ENCODE measurements at places on chromosomes 13 and 19.

- DNase-seq = peak; percentile 80
These were observed 4.4 kb upstream of the LTBP4 start for GRCh38 chr19:40596608-40597328.

DNA sequence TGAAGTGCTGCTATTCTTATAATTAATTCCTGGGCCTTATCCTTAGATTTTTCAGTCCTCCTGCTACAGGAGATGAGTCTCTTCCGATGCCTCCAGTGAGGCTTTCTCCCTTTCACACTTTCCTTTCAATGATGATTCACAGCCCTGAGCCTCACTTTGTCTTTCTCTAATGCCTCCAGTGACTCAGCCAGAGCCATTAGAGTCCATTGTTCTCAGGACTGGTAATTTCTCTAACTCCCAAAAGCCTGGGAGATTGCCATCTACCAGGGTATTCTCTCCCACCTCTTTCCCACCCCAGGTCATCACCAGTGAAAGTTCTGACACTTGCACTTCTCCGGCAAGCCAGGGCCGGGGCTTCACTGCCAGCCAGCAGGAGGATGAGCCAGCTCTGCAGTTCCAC is 49.6 kb upstream of the ARGLU1 start:
- DNase-seq = no peak

- DNase-seq = no peak
These were observed 540.4 kb downstream of the DIAPH3 start for GRCh38 chr13:59623206-59623915.

DNA sequence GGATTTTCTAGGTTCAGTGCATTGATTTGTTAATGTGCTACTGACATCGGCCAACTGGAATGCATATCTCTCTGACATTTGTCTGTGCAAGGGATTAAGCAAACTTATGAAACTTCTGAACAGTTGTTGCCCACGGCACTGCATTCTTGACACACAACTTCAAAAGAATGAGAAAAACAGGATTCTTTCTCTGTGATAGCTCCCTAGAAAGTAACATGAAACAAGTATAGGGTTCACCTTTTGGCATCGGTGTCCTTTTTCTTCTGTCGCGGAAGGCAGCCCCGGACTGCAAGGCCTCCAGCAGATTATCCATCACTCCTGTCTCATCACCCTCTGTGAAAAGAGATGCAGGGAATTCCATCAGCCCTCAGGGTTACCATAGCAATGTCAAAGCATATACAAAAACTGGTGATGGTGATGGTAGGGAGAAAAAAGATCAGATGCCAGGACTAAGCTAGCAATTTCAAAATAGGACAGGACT is 389.2 kb downstream of the DIAPH3 start:
- DNase-seq = peak; percentile 56

GRCh38 chr13:45417790-45418534 is at the start of gene SLC25A30:
Gene SLC25A30 (minus strand): TSS chr13:45418373. CDS start chr13:45411425, 6,948 bp downstream.
- peak; percentile 93 for DNase-seq

DNA sequence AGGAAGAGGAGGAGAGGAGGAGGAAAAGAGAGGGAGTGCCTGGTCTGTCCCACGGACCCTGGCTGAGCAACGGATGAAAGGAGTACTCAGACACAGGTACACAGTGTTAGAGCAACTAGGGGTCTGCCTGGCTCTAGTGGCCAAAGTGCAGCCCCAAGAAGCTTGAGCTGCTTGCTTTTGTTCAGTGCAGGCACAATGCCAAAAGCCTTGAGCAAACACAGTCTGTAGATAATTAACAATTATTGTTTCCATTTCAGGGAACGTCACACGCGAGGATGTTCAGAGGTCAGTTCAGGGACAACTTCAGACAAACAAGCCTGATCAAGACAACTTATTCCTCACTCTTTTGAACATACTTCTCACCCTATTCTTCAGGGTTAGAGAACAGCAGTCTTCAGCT is 32.2 kb upstream of the ZNF726 start:
- no peak for DNase-seq

DNA sequence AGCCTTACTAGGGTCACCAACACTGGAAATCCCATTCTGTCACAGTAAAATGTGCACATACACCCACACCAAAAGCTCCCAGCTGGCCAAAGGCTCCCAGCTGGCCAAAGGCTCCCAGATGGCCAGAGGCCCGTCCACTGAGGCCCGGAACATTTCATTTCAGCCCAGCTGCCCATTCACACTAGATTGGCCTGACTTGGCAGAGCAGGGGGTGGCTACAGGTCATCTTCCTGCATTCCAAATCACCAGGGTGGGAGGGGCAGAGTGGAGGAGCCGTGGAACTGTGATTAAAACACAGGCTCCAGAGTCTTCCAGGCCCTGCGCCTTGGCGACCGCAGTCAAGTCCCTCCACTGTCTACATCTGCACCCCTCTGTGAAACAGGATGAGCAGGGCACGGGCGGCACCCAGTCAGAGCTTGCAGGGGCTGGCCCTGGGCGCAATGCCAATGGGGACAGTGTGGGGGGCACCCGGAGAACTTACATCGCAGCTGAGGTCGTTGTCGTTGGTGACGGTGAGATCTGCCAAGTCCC is 10.1 kb upstream of the PRKD2 start:
- DNase-seq = no peak

GRCh38 chr13:88627071-88627470 is 955.9 kb downstream of the SLITRK5 start:
- no peak for DNase-seq

- DNase-seq = no peak
These were observed 10.2 kb upstream of the JSRP1 start for GRCh38 chr19:2266183-2266993.

- DNase-seq = no peak
These were observed 50.6 kb upstream of the MTIF3 start for GRCh38 chr13:27500806-27501534.

- DNase-seq = peak; percentile 82
These were observed 540 bp downstream of the TMEM160 start for GRCh38 chr19:47047763-47048405.

- no peak for DNase-seq
These were observed 26.2 kb upstream of the GPR12 start for GRCh38 chr13:26786651-26787295.

- DNase-seq = no peak
These were observed 11.3 kb downstream of the ZFR2 start for GRCh38 chr19:3857449-3858003.
